ENCODE measurements at places on chromosomes 2 and 18. TPM values are rescaled to one million over a fixed set of nuclear protein-coding genes. Genes with fewer than 3 reads are reported as not detected.

DNA sequence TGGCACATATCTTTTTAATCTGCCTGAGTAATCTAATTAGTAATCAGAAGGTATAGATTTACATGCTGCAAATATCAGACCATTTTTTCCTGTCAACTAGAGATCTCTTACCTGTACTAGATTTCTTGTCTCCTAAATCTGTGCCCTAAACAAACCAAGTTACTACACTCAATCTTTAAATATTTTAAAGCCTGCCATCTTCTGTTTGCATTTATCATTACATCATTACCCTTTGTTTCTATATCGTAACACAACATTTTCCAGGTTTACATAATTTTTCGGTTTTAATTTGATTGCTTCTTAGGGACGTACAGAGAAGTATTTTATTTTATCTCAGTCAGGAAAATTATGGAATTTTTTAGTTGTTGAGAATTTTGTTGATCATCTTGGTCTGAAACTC lies 25.7 kb downstream of the PSMA8 start:
- no peak for DNase-seq

- no peak for DNase-seq
These were observed 5.8 kb downstream of the DLX2 start for GRCh38 chr2:172096626-172097547.

GRCh38 chr2:108594132-108594981 lies 60.1 kb downstream of the LIMS1 start:
- peak; percentile 57 for DNase-seq

ABCG8 gene
- 10.0 TPM for polyA plus RNA-seq

NR4A2 gene
- 0.13 TPM for polyA plus RNA-seq

PRSS56 gene
- not detected for polyA plus RNA-seq

Data from HepG2 (cell line).